ENCODE measurements at places on chromosomes 4 and X. TPM values are rescaled to one million over a fixed set of nuclear protein-coding genes. Genes with fewer than 3 reads are reported as not detected.

Gene FOXO4
- total RNA-seq = 17.7 TPM

Gene DAPP1
- total RNA-seq = 35.5 TPM

DNA sequence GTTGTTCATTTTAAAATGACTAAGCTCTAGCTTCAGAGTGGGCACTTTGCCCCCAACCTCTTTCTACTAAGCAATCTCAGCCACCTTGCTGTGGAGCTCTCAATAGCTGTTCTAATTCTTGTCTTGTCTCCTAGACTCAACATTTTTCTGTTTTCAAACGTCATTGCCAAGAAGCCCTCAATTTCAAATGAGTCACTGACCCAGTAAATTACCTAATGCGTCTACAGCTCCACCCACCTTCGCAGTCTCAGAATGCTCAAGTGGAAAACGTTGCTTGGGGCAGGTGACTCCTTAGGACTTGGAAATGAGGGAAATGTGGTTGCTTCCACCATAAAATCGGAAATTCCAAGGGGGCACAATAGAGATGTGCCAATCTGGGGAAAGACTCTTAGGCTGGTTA, 59.0 kb downstream of the ING2 start:
- no peak overlapping the region for H3K27ac ChIP-seq
- no peak overlapping the region for H3K4me3 ChIP-seq
- no peaks in the 10 kb centered on the region for H3K36me3 ChIP-seq
- DNase-seq = no peak
- H3K4me1 ChIP-seq = no peaks in the 10 kb centered on the region

DNA sequence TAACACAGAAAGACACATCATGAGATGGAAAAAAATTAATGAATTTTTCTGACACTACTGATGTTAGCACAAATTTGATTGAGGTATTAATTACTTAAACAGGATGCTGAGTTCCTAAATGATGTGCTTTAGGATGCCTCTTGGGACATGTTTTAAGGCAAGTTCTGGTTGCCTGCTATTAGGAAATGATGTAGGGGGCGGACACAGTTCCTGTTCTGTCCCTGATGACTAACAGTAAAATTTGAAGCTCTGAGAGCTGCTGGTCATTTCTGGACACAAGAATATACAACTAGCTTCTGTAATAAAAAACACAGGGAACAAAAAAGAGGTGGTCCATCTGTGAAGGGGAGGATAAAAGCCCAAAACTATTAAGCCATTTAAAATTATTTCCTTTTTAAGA, 163.2 kb upstream of the ETNPPL start:
- no peaks in the 10 kb centered on the region for H3K27me3 ChIP-seq
- no peak overlapping the region for H3K4me3 ChIP-seq
- no peak for DNase-seq
- H3K27ac ChIP-seq = no peak overlapping the region
- H3K4me1 ChIP-seq = no peaks in the 10 kb centered on the region

DNA sequence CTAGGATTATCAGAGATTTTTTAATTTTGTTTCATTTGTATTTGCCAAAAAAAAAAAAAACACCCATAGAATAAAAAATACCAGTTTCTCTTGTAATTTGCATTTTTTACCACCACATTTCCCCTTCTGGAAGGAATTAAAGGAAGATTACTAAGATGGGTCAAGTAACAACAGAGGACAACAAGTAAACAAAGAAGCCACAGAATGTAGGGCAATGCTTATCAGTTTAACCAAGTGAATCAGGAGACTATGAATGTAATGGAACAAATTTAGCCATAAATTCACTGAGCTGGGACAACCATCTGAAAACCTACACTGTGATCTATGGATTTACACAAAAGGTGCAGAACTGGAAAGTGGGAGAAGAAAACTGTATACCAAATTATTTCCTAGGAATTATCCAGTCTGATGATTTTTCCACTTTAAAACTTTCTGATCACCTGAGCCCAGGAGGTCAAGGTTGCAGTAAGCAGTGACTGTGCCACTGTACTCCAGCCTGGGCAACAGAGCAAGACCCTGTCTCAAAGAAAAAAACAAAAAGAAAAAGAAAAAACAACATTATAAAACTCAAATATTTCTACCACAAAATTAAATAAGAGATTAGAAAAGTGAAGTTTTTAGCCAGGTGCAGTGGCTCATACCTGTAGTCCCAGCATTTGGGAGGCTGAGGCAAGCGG, 32.4 kb downstream of the LRBA start:
- no peaks in the 10 kb centered on the region for H3K27me3 ChIP-seq
- H3K4me1 ChIP-seq = no peaks in the 10 kb centered on the region
- no peak overlapping the region for H3K4me3 ChIP-seq
- H3K36me3 ChIP-seq = no peaks in the 10 kb centered on the region

- no peaks in the 10 kb centered on the region for H3K4me1 ChIP-seq
- H3K27ac ChIP-seq = no peak overlapping the region
- DNase-seq = no peak
- no peaks in the 10 kb centered on the region for H3K27me3 ChIP-seq
- H3K36me3 ChIP-seq = no peaks in the 10 kb centered on the region
Observed at GRCh38 chr4:123102897-123103471, 180.6 kb upstream of the NUDT6 start.

All from esophagus squamous epithelium (tissue), 5 donors.